Kidney (tissue), 22 donors: ENCODE measurements at places on chromosomes 4 and X. TPM values are rescaled to one million over a fixed set of nuclear protein-coding genes. Genes with fewer than 3 reads are reported as not detected.

DNA sequence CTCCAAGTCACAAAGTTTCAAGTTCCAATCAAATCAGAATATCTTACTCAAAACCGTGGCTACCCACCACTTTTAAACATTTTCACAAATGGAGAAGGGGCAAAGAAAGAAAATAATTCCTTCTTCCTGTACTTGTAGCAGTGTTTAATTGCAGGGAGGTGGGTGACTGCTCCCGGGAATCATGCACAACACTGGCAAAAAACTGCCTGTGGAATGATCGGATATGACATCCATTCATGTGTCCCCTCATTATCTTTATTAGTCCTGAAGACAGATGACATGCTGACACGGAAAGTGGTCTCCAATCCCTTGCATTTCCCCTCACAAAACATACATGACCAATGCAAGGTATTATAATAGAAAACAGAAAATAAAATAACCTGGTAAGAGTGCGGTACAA, 2.0 kb downstream of the TSPAN5 start:
- H3K27ac ChIP-seq: no peak overlapping the region
- DNase-seq: no peak
- no peaks in the 10 kb centered on the region for H3K4me1 ChIP-seq
- no peaks in the 10 kb centered on the region for H3K36me3 ChIP-seq
- H3K4me3 ChIP-seq: no peak overlapping the region

- no peak for DNase-seq
- H3K36me3 ChIP-seq: no peaks in the 10 kb centered on the region
- no peak overlapping the region for H3K27ac ChIP-seq
- H3K4me3 ChIP-seq: no peak overlapping the region
Measured at GRCh38 chrX:151151665-151152267, 24.6 kb upstream of the GPR50 start.

DNA sequence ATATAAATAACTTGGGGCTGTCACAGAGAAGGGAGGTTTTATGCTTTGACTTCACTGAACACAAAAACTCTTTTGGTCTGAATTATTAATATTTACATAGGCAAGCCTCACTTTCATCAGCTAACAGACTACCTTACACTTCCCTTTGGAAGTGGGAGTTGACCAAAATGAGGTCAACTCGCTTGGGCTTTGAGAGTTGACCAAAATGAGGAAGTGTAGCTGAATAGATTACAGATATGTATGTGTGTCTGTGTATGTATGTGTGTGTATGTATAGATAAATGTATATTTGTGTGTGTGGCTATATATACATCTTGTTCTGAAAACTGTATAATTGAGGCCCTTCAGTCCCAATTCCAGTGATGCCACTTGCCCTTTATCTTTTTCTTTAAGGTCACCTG, 113.3 kb upstream of the IL13RA1 start:
- DNase-seq: no peak
- H3K4me3 ChIP-seq: no peak overlapping the region
- no peaks in the 10 kb centered on the region for H3K4me1 ChIP-seq
- no peak overlapping the region for H3K27ac ChIP-seq

DNA sequence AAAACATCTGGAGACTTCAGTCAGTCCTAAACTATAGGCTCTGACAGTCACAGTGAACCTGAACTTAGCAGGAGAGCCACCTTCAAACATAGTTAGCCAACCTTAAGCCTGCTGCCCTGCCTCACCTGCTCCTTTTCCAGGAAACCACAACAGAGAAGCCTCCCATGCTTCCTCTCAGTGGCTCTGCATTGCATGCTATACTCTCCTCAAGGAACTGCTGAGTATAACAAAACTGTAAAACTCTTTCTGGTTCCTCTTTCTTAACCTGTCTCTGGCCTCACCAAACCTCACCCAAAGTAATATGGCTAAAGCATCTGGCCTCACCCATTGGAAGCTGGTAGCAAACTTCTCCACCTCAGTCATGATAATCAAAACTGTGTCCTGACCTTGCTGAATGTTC, 122.1 kb downstream of the ANKRD50 start:
- no peaks in the 10 kb centered on the region for H3K4me1 ChIP-seq
- no peak overlapping the region for H3K4me3 ChIP-seq
- DNase-seq: no peak

DNA sequence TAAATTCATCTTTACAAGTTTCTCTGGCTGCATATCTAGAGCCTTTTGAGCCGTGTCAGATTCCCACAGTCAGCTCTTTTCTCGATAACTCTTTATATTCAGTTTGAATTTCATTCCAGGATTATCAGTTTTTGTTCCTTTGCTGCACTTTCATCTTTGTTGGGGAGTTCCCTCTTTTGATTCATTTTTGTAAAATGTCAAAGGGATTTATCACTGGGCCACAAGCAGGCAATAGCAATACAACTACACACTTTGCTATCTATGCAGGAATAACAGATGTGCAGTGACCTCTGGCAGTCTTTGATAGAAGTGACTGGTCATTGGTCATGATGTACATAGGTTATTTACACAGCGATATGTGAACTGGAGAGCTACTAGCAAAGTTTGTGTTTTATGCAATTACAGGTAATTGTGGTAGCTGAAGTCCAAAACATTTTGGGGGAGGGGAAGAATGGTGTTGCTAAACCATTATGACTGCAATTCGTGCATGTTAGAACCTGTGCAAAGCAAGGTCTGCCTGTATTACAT, 43.8 kb downstream of the HPGDS start:
- DNase-seq: no peak
- no peak overlapping the region for H3K27ac ChIP-seq
- H3K36me3 ChIP-seq: no peaks in the 10 kb centered on the region
- H3K4me3 ChIP-seq: no peak overlapping the region
- no peaks in the 10 kb centered on the region for H3K27me3 ChIP-seq

- DNase-seq: peak; percentile 50
- no peaks in the 10 kb centered on the region for H3K27me3 ChIP-seq
- no peak overlapping the region for H3K4me3 ChIP-seq
- no peak overlapping the region for H3K27ac ChIP-seq
- H3K4me1 ChIP-seq: no peaks in the 10 kb centered on the region
Measured at GRCh38 chrX:103845165-103845653, 13.2 kb upstream of the RAB9B start.

- H3K4me3 ChIP-seq: no peak overlapping the region
- H3K4me1 ChIP-seq: no peaks in the 10 kb centered on the region
- H3K36me3 ChIP-seq: no peaks in the 10 kb centered on the region
- no peak overlapping the region for H3K27ac ChIP-seq
- no peak for DNase-seq
- no peaks in the 10 kb centered on the region for H3K27me3 ChIP-seq
Measured at GRCh38 chrX:22015139-22015750, 16.9 kb upstream of the PHEX start.

- no peak for DNase-seq
- no peaks in the 10 kb centered on the region for H3K4me1 ChIP-seq
- no peaks in the 10 kb centered on the region for H3K36me3 ChIP-seq
- no peak overlapping the region for H3K27ac ChIP-seq
Measured at GRCh38 chr4:138602664-138603063, 360.5 kb upstream of the SLC7A11 start.

GRCh38 chrX:16958356-16958755, 11.9 kb downstream of the REPS2 start:
- H3K4me1 ChIP-seq: no peaks in the 10 kb centered on the region
- no peak for DNase-seq
- H3K36me3 ChIP-seq: no peaks in the 10 kb centered on the region
- no peak overlapping the region for H3K27ac ChIP-seq

- H3K27ac ChIP-seq: no peak overlapping the region
- H3K4me3 ChIP-seq: no peak overlapping the region
- peaks cover 2% of the 10 kb centered on the region for H3K4me1 ChIP-seq
- H3K36me3 ChIP-seq: no peaks in the 10 kb centered on the region
- H3K27me3 ChIP-seq: peaks cover 12% of the 10 kb centered on the region
Measured at GRCh38 chr4:27088491-27088890, 227.8 kb downstream of the STIM2 start.

GRCh38 chr4:103198111-103198765, at the start of gene CENPE:
CENPE (minus strand) TSS chr4:103198343; CDS start chr4:103198319, 24 bp downstream.
- no peaks in the 10 kb centered on the region for H3K27me3 ChIP-seq
- peak within 1 kb of the TSS; percentile 92 for H3K4me3 ChIP-seq
- peak; percentile 96 for DNase-seq
- no peaks in the 10 kb centered on the region for H3K36me3 ChIP-seq
- H3K27ac ChIP-seq: no peak within 1 kb of the TSS

DNA sequence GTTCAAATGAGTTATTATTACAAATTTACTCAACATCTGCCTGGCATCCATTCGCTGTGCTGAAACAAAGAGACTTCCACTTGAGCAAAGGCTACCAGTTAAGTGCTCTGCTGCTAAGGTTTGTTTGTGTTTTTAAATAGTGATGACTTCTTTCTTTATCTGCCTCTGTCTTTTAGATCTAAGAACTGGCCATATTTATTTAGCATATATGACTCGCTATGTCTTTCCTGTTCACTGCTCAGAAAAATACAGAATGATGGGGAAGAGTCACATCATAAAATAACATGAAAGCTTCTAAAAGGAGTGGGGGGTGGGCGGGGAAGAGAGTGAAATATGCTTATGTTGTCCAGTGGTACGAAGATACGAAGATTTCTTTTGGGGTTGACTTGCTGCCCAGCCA, 322.2 kb downstream of the GPAT3 start:
- no peak overlapping the region for H3K4me3 ChIP-seq
- DNase-seq: no peak
- no peaks in the 10 kb centered on the region for H3K27me3 ChIP-seq

Gene SUPT20HL1
- not detected for polyA plus RNA-seq

Gene PABPC1L2A
- polyA plus RNA-seq: not detected

Gene VSIG4
- polyA plus RNA-seq: 15.9 TPM

Gene GLRA3
- 0.13 TPM for polyA plus RNA-seq

Gene SLC16A2
- 17.2 TPM for polyA plus RNA-seq

Gene SPOCK3
- 0.84 TPM for polyA plus RNA-seq

Gene PNMA3
- polyA plus RNA-seq: 4.3 TPM

Gene HMGN5
- 34.4 TPM for polyA plus RNA-seq

Gene MAGEB2
- not detected for polyA plus RNA-seq

Gene RHOH
- polyA plus RNA-seq: 0.17 TPM

Gene MAML3
- 1.4 TPM for polyA plus RNA-seq

Gene MGARP
- 4.3 TPM for polyA plus RNA-seq
